ENCODE measurements at places on chromosomes 11 and 22. TPM values are rescaled to one million over a fixed set of nuclear protein-coding genes. Genes with fewer than 3 reads are reported as not detected.

- no peak for DNase-seq
Observed at GRCh38 chr11:72600557-72600956, 73.7 kb downstream of the PDE2A start.

The CCDC87 gene
- 2.7 TPM for total RNA-seq

The HTR3A gene
- 0.24 TPM for total RNA-seq

DNA sequence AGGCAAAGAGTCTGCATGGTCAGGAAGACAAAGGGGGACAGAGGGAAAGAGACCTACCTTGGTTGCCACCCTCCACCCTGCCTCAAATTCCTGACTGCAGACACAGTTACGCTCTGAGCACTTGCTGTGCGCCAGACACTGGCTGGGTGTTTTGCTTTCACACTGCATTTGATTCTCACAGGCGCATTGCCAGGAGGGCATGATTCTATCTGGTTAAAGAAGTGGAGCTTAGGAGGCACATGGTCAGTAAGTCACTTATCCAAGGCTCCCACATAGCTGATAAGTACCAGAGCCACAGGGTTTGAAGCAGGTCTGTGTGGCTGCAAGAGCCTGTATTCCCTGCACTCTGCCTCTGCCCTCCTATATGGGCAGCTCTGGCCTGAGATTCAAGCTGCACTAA is 103.9 kb downstream of the TIMP3 start:
- no peak for DNase-seq

The KCNK7 gene
- 0.25 TPM for total RNA-seq

The MGAT3 gene
- 38.0 TPM for total RNA-seq

GRCh38 chr11:75365711-75366181 is 14.3 kb upstream of the ARRB1 start:
- DNase-seq, result no peak

The PKP3 gene
- 0.09 TPM for total RNA-seq

DNA sequence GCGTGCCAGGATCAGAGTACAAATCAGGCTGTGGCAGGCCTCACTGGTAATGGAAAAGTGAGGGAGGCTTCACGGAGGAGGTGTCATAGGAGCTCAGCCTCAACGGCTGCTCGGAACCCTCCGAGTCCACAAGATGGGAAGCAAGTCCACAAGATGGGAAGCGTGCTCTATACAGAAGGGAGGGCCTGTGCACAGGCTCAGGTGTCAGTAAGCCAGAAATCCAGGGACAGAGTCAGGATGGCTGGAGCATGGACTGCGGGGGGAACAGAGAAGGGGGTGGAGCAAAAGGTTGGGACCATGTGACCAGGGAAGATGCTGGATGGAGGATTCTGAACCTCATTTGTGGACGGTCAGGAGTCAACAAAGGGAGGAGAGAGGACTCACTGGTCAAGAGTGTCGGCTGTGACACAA is 3.4 kb upstream of the DPP3 start:
- DNase-seq, result no peak

GRCh38 chr11:115334932-115335788 is 169.1 kb downstream of the CADM1 start:
- peak; percentile 34 for DNase-seq

DNA sequence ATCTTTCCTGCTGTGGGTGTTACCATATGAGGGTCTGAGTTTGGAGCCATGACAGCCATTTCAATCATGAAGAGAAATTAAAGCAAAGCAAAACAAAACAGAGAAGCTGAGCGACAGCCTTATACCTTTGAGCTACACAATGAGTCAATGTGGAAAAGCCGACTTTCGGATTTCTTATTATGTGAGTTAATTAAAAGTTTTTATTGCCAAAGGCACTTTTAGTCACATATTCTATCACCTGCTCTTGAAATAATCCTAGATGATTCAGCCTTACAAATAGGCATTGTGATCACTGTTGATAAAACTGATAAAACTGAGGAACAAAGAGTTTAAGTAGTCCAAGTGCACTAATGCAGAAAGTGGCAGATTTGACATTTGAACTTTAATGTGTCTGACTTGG is 381.9 kb upstream of the TENM4 start:
- DNase-seq, result no peak

DNA sequence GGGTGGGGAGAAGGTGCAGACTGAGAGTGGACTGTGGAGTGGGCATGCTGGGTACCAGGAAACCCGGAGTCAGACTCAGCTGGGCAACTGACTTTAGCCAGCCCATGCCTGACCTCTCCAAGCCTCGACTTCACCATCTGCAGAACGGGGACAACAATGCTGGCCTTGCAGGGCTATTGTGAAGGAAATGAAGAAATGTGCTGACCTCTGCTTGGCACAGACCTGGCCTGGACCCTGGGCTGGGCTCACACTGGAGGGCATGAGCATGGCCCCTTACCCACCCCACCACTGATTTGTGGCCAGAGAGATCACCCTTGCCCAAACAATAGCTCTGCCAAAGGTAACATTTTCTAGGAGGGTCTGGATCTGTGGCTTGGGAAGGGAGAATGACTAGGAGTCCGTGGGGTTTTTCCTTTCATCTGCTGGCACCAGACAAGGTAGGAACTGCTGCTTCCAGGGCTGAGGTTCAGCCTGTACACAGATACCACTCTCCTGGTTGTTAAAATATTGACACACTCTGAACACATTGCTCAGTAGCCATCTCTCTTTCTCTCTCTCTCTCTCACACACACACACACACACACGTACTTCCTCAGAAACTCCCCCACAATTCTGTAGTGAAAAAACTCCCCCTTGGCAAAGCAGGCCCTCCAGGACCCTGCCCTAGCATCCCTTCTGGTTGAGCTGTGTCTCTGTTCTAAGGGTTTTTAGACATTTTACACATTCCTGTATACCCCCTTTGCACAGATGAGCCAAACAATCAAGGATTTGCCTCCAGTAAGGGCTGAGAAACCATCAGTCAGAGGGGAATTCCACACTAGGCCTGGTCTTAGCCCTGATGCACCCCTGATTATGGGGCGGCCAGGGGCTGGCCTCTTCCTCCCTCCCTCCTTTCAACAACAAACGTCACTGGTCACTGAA is 1.0 kb downstream of the MOGAT2 start:
- DNase-seq, result no peak

DNA sequence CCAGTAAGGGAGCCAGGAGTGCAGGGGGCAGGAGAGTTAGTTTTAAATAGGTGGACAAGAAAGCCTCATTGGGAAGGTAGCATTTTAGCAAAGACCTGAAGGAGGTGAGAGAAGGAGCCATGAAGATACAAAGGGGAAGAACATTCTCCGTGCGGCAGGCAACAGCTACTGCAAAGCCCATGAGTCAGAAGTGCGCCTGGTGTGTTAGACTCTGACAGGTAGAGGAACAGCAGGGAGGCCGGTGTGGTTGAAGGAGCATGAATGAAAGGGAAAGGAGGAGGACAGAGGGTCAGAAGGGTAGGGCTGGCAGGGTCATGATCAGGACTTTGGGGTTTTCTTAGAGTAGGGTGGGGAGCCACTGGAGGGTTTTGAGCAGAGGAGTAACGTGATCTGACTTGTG is 34.5 kb upstream of the PAMR1 start:
- DNase-seq, result no peak

DNA sequence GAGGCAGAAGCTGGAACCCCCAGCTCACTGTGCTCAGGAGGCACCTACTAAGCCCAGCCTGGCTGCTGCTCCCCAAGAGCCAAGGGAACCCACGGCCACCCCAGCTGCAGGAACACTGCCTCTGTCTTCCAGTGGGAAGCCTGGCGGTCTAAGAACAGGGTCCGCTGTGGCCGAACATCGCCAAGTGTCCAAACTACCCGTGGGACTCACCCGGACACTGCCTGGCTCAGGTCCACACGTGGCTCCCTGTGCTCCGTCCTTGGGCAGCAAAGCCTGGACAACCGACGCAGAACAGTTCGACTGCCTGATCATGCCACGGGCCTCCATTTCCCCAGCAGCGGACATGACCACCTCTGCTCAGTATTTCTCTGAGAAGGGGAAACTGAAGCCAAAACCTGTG is 747.0 kb downstream of the BRD1 start:
- no peak for DNase-seq

The JHY gene
- total RNA-seq, result 2.5 TPM

DNA sequence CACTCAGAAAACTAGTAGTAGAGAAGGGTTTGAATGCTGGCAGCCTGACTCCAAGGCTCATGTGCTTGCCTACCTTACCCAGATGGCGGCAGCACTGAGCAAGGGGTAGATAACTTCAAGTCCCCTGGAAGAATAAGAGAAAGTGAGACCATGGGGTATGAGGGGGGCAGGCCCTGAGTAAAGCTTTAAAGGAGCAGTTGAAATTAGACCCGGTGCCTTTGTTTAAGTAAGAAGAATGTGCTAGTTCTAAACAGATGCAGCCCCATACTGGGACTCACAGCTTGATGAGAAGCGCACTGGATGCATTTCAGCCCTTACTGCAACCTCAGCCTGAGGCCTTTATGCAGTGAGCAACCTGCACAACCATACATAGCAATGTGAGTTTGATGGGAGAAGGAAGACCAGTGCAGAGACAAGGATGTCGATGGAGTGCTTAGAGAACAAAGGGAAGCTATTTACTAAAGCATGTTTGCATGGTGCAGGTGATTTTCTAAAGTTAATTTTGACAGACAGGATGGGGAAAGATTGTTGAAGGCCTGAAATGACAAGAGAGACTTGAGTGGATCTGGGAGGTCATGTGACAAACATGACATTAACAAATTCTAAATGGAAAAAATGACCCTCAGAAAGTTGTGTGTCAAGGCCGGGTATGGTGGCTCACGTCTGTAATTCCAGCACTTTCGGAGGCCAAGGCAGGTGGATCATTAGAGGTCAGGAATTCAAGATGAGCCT is 27.1 kb upstream of the TMA7B start:
- DNase-seq, result peak; percentile 53

GRCh38 chr11:77636731-77637344 is 756 bp downstream of the CLNS1A start:
- no peak for DNase-seq

DNA sequence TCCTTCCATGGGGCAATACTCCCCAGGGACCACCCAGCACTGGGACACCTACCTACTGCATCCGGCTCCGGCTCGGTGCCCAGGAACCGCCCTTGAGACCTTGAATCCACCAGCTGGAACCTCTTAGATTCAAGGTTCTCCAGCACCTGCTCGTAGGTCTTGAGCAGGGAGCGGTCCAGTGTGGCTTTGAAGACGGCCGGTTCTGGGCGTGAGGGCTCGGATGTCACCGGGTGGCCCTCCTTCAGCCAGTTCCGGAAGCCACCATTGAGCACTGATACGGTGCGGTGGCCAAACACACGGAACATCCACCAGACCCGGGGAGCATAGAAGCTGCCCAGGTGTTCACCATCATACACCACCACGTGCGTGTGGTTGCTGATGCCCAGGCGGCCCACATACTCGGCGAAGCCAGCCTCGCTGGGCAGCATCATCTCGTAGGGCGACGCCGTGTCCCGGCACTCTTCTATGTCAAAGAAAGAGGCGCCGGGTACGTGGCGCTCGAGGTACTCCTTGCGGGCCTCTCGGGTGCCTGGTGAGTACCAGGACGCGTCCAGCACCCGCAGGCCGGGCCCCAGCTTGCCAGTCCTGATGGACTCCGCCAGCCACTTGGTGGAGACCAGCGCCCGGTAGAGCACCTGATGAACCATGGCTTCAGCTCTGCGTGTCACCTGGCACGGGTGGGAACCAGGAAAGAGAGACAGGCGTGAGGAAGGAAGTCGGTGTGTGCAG is 997 bp downstream of the TST start:
- no peak for DNase-seq

The LRRN4CL gene
- 0.81 TPM for total RNA-seq

The RIMBP3B gene
- total RNA-seq, result 1.9 TPM

GRCh38 chr11:103378931-103379330 is 269.7 kb downstream of the DYNC2H1 start:
- no peak for DNase-seq

The CALCA gene
- total RNA-seq, result not detected

The MAPK8IP2 gene
- total RNA-seq, result 2.4 TPM

The PHLDB1 gene
- total RNA-seq, result 126 TPM

The TRMT2A gene
- 55.7 TPM for total RNA-seq

DNA sequence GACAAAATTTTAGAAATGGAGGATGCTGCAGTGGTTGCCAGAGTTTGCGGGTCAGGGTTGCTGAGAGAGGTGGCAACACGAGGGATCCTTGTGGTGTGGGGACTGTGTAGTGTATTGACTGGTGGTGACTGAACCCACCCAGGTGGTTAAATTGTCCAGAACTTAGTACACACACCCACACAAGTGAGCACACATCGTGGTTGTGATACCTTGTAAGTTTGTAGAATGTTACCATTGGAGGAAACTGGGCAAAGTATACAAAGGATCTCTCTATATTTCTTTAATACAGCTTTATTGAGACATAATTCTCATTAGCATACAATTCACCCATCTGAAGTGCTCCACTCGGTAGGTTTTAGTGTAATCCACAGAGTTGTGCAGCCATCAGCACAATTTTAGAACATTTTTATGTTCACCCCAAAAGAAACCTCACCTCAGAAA is 56.1 kb downstream of the MED15 start:
- no peak for DNase-seq

GRCh38 chr11:80960381-80961029 is 1519.7 kb upstream of the TENM4 start:
- no peak for DNase-seq

The POTEH gene
- total RNA-seq, result not detected

DNA sequence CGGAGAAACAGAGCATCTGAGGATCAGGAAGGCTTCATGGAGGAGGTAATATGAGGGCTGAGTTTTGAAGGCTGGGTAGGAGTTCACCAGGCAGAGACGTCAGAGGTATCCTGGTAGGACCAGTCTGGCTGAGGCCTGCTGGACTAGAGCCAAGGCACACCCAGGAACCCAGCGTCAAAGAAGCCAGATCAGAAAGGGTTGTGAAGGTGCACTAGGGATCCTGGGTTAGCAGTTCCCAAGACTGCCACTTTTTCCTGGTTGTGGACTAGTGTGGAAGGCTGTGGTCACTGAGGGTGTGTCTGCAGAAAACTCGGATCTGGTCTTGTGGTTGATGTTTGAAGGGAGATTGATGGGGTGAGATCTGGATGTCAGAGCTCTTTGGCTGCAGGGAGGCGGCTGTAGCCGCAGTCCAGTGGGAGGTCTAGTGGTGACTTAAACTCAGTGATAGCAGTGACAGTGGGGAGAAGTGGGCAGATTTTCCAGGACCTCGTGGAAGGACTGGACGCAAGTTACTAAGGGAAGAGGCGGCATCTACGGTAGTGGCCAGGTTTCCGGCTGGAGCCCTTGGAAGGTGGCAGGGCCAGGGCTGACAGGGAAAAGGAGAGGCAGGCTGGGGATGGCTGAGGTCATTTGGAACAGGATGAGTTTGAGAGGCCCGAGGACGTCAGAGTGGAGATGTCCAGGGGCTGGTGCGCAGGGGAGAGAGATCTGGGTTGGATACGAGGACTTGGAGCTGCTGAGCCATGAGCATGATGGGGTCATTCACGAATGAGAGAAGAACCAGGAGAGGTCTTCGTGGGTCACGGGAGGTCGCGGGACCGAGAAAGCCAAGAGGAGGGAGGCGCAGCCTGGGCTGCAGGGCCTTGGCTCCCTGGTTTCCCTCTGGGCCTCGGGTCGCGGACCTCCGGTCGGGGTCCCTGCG is 10.9 kb downstream of the RELA start:
- peak; percentile 48 for DNase-seq

The DAGLA gene
- 5.5 TPM for total RNA-seq

The UBQLN3 gene
- 1.9 TPM for total RNA-seq
